ENCODE measurements at places on chromosomes 7 and 10. TPM values are rescaled to one million over a fixed set of nuclear protein-coding genes. Genes with fewer than 3 reads are reported as not detected.

The IQUB gene
- total RNA-seq: 0.07 TPM

GRCh38 chr10:3077509-3077908, 10.2 kb downstream of the PFKP start:
- H3K27me3 ChIP-seq: no peaks in the 10 kb centered on the region
- no peak overlapping the region for H3K27ac ChIP-seq
- H3K4me3 ChIP-seq: no peak overlapping the region
- H3K36me3 ChIP-seq: no peaks in the 10 kb centered on the region
- DNase-seq: no peak

DNA sequence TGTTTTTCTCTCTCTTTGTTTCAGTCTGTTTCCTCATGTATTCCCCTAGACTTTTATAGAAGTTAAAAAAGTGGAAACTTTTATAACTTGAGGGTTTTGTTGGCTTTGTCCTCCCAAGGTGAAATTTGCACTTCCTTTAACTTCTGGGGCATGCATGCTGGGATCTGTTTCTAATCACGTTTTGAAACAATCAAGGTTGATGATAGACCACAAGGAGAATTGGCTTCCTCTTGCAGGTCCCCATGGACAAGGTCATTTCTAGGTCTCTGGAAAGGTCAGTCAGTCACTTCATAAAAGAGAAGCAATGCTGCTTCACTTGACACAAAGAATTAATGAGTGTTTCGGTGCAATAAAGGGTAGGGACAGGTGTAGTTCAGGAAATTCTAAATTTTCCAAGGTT, 811.8 kb upstream of the CELF2 start:
- H3K27ac ChIP-seq: no peak overlapping the region
- no peaks in the 10 kb centered on the region for H3K4me1 ChIP-seq

- no peak for DNase-seq
- H3K36me3 ChIP-seq: no peaks in the 10 kb centered on the region
- H3K27ac ChIP-seq: peak overlapping the region; percentile 93
These were observed 1.2 kb downstream of the YWHAG start for GRCh38 chr7:76357475-76358010.

DNA sequence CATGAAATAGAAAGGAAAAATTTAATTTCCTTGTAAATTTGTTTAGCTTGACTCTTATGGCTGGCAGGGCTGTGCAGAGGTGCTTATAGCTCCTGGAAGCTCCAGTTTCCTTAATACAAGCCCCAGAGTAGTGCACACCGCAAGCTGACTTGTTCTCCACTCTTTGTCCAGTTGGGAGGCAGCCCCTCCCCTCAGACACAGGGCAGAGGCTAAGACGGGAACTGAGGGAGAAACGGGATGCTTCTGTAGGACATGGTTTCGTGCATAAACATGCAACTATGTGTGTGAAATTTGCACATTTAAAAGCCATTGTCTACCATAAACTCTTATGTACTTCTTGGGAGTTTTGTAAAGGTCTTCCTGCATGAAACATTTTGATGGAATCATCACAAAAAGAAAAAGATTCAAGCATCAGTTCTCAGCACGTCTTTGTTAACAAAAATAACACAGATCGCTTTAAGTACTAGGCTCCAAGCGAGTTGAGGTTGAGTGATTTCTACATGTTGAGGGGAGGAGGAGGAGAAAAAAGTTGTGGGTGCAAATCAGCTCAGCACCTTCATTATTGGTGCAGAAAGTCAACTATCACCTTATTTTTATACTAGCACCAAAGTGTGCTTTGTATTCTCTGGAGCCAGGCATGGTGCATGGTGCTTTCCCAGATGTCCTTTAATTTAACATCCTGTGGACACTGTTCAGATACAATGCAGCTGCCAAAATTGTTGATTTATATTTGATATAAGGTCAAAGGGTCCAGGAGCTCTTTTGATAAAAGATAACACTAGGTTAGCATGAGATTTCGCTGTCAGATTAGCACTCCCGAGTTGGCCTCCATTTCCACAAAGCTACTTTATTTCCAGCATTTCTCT, 124.5 kb downstream of the CHN2 start:
- DNase-seq: no peak
- H3K4me3 ChIP-seq: no peak overlapping the region
- H3K36me3 ChIP-seq: peaks cover 6% of the 10 kb centered on the region
- H3K27me3 ChIP-seq: no peaks in the 10 kb centered on the region
- H3K27ac ChIP-seq: no peak overlapping the region

- no peaks in the 10 kb centered on the region for H3K4me1 ChIP-seq
- DNase-seq: no peak
- no peak overlapping the region for H3K4me3 ChIP-seq
- H3K27me3 ChIP-seq: peaks cover 4% of the 10 kb centered on the region
- no peaks in the 10 kb centered on the region for H3K36me3 ChIP-seq
These were observed 40.1 kb downstream of the KCNH2 start for GRCh38 chr7:150937848-150938561.

- H3K36me3 ChIP-seq: no peaks in the 10 kb centered on the region
- no peak overlapping the region for H3K4me3 ChIP-seq
- no peaks in the 10 kb centered on the region for H3K27me3 ChIP-seq
- no peak for DNase-seq
These were observed 165.0 kb upstream of the ASAH2 start for GRCh38 chr10:50416181-50416824.

- no peaks in the 10 kb centered on the region for H3K36me3 ChIP-seq
- H3K4me3 ChIP-seq: no peak overlapping the region
- H3K27me3 ChIP-seq: no peaks in the 10 kb centered on the region
- peak overlapping the region; percentile 44 for H3K27ac ChIP-seq
- H3K4me1 ChIP-seq: peaks cover 38% of the 10 kb centered on the region
These were observed 143.2 kb upstream of the C7orf33 start for GRCh38 chr7:148447221-148447849.

- DNase-seq: no peak
- H3K27ac ChIP-seq: no peak overlapping the region
- peaks cover 3% of the 10 kb centered on the region for H3K27me3 ChIP-seq
- no peak overlapping the region for H3K4me3 ChIP-seq
- H3K36me3 ChIP-seq: no peaks in the 10 kb centered on the region
These were observed 48.9 kb upstream of the ENO4 start for GRCh38 chr10:116800286-116800929.

GRCh38 chr7:138886501-138886917, 88.5 kb upstream of the ATP6V0A4 start:
- peak; percentile 62 for DNase-seq
- H3K36me3 ChIP-seq: no peaks in the 10 kb centered on the region
- no peaks in the 10 kb centered on the region for H3K27me3 ChIP-seq
